Fibroblast of skin of scalp (primary cell): ENCODE measurements at places on chromosomes 1 and 21.

- no peak for DNase-seq
These were observed 270.3 kb downstream of the SDCCAG8 start for GRCh38 chr1:243526180-243526579.

DNA sequence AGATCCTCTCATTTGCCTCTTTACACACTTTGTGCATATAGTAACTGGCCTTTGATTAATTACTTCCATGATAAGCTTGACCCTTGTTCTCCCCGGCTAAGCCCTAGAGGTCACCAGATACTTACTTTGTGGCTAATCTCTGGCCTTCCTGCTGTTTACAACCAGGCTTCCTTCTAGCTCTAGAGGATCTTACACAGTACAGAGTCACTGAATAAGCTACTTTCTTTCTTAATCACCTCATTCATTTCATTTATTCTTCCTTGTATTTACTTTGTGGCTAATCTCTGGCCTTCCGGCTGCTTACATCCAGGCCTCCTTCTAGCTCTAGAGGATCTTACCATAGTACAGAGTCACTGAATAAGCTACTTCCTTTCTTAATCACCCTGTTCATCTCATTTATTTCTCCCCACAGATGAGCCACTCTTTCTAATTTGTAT lies 144.3 kb upstream of the C1orf21 start:
- DNase-seq, result peak; percentile 9

DNA sequence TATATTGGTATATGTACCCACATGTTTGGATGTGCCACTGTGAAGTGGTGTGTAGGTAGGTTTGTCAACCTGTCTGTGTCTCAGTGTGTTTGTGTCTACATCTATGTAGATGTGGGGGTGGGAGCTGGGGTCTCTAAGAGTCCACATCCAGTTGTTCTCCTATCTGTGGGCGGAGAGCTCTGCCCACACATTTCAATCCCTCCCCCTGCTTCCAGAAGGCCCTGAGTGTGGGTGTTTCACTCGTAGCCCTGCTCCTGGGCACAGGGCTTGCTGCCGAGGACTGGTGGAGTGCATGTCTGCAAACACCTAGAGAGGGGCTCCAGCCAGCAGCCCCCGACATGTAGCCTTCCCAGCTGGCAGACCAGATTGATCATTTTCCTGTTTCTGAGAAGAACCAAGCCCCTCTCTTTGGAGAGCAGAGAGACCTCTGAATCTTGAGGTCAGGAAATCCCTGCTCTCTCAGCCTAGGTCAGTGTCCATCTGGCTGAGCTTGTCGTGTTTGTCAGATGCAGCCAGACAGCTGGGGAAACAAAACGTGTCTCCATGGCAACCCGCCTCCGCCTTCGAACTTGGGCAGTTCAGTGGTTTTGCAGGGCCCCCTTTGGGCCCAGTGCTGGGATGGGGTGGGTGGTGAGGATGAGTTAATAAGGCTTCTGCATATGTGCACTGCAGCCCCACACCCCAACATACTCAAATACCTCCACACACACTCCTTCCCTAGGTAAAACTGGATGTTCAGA lies 31.2 kb upstream of the SYNC start:
- DNase-seq, result no peak

GRCh38 chr1:207990876-207991582 lies 80.1 kb upstream of the CD34 start:
- no peak for DNase-seq

DNA sequence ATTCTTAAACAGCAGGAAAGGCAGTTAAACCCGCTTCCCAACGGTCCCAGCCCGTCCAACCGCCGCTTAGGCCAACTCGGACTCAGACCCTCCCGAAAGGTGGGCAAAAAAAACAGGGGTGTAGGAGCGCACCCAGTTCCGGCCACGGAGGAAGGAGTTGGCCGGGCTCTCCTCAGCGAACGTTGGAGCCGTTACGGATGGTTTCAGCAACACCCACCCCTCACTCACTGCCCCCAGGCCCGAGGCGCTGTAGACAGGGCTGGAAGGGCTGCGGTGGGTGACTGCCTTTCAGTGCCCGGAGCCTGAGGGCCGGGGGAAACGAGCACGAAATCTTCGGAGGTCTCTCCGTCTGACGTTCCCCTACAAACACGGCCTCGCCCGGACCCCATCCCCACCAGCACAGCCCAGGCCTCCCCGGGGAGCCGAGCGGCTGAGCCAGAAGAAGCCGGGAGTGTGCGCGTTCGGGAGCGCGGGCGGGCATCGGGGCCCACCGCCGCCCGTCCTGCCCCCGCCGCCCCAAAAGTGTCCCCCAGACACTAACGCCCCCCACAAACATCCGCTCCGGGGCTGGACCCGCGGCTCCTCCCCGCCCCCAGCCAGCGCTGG lies 1.3 kb downstream of the KDM5B start:
- no peak for DNase-seq

GRCh38 chr1:230542054-230542453 lies 100.2 kb upstream of the COG2 start:
- peak; percentile 83 for DNase-seq

- DNase-seq, result no peak
These were observed 24.9 kb upstream of the FMO2 start for GRCh38 chr1:171160211-171160610.

DNA sequence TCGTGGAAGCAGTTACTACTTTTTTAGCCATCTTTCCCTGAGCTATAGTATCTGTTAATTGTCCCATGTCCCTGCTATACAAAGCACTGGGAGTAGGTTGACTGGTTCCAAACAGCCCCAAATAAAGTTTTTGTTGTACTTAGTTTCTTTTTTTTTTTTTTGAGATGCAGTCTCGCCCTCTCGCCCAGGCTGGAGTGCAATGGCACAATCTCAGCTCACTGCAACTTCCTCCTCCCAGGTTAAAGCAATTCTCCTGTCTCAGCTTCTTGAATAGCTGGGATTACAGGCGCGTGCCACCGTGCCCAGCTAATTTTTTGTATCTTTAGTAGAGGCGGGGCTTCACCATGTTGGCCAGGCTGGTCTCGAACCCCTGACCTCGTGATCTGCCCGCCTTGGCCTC lies 3.3 kb downstream of the NCSTN start:
- DNase-seq, result no peak

DNA sequence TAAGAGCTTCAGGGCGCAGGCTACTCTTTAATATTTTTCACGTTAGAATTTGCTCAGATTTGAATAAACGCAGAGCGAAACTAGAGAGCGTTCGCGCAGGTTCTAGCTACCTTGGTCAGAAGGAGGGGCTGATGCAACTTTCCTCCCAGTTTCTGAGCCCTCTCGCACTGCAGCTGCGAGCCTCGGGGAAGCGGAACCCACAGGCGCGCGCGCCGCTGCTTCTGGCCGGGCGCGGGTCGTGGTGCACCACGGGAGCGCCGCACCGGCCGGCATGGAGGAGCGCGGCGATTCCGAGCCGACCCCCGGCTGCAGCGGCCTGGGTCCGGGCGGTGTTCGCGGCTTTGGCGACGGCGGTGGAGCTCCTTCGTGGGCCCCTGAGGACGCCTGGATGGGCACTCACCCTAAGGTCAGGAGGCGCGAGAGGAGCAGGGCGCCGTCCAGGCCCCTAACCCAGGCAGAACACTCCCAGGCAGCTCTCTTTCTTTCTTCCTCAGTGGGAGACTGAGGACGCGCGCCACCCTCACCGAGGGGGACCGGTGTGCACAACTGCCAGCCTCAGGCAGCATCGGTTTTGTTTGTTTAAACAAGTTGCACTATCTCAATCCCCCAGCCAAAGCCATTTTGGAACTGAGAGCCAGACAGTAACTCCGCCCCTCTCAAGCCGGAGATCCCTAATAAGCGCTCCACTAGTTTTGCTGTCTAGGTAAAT lies at the start of gene TSEN15:
TSS of gene TSEN15 (plus strand) at position 246 of the 709 bp plus-strand sequence. CDS start at position 272, 26 bp downstream.
- peak; percentile 91 for DNase-seq

DNA sequence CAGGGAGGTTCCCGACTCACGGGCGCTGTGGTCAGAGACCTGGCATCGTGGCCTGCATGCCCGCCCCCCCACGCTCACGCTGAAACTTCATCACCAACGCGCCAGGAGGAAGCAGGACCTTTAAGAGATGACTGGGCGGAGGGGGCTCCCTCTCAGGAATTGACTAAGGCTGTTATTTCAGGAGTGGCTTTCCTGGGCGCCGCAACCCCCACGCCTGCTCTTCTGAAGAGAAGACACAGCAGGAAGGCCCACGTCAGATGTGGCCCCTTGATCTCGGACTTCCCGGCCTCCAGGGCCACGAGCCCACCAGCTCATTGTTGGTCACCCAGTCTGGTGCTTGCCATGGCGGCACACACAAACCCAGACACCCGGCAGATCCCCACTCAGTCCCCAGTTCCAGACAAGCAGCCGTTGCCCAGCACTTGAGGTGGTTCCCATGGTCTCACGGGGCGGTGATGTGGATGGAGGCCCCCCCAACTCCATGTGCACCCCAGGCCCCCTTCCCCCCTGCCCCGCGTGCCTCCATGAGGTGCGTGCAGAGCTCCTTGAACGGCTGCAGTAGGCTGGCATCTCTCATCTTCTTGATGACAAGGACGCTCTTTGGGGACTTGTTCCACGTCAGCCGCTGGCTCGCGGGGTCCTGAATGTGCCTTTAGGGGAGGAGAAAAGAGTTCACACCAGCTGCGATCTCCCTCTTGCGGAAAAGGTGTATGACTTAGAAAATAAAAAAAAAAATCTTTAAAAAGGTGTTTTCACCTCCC lies 21.4 kb downstream of the NADK start:
- DNase-seq, result no peak

DNA sequence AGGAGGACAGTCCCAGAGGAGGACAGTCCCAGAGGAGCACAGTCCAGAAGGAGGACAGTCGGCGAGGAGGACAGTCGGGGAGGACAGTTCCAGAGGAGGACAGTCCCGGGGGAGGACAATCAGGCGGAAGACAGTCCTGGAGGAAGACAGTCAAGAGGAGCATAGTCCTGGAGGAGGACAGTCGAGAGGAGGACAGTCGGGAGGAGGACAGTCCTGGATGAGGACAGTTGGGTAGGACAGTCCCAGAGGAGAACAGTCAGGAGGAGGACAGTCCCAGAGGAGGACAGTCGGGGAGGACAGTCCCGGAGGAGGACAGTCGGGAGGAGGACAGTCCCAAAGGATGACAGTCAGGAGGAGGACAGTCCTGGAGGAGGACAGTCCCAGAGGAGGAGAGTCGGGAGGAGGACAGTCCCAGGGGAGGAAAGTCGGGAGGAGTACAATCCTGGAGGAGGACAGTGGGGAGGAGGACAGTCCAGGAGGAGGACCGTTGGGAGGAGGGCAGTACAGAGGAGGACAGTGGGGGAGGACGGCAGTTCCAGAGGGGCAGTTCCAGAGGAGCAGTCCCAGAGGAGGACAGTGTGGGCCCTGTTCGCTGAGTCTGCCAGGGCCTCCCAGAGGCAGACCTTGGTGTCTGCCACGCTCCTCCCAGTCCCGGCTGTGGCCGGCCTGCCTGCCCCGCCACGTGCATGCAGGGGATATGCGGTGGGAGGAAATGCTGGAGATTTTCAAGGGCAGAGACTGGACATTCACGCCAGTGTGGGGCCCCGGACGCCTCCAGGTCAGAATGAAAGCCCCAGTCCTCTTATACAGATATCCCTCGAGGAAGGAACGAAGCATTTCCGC lies 183.8 kb upstream of the ARHGEF16 start:
- DNase-seq, result no peak

DNA sequence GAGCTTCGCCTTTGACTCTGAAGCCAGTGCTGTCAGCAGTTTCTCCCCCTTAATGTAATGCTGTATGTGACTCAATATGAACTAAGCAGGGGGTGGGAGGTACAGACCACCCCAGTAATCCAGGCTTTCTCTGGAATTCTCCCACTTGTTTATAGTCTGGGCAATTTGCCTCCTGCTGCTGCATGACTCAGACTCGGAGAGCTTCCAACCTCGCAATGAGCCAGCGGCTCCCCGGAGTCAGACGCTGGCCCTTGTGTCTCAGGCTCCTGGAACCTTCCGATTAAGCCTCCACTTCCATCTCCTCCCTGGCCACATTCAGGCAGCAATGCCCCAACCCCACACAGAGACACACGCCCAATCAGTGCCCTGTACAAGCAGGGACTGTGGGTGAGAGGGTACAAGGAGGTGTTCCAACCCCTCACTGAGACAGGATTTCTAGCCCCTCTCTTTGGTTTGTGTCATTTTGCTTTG lies 471.7 kb upstream of the VAMP3 start:
- peak; percentile 99 for DNase-seq

- DNase-seq, result no peak
These were observed 678 bp downstream of the LSM10 start for GRCh38 chr1:36397083-36397377.

DNA sequence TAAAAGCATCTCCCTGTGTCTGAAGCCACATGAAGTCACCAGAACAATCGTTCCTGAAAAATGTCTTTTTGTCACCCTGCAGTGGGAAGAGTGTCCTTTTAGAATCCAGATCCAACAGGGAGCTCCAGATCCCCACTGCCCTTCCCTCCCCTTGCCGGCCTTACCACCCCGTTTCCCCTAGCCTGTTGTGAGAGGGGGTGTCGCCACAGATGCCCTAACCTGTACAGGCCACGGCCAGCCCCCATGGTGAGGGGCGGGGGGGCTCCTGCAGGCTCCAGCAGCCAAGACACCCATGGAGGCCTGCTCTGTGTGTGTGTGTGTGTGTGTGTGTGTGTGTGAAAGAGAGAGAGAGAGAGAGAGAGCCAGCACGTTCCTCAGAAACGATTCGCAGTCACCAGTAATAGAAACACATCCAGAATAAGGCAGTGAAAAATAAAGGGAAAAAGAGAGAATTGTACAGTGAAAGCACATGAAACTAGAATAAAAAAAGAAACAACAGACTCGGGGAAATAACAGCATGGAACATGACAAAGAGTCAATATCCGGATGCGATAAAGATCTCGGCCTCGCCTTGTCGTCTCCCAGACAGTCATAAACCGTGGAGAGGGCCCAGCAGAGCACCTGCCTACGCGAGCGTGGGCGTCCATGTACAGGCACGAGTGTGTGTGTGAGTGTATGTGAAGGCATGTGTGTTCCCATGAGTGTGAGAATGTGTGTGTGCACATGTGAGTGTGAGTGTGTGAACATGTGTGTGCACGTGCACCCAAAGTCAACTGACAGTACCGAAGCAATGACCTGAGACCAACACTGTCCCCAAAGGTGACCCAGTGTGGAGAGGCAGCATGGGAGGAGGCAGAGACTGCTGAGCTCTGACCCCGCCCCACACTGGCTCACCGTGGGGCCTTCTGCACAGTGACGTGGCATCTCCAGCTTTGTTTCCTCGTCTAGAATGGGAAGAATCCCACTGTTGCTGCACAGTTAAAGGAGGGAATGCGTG lies 303.8 kb downstream of the NPHP4 start:
- no peak for DNase-seq

DNA sequence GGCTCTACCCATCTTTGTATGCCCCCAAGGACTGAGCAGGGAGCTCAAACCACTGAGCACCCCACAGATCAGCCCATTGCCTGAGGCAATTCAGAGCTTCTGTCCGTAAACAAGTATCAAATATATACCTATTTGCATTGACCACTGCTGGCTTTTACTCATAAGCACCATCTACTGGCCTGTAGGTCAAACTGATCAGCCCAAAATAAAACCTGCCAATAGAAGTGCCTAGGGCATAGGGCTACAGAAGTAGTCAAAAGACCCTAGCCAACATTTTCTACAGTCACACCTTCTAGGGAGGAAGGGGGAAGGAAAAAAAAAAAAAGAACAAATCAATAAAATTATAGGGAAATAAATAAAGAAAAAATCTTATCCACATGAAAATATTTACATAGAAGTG lies 5.3 kb upstream of the LCE3D start:
- no peak for DNase-seq
